Right ventricle myocardium superior (tissue), 1 donor: ENCODE measurements at places on chromosomes 4 and X.

- DNase-seq = no peak
These were observed 48.3 kb upstream of the CD99 start for GRCh38 chrX:2642791-2643190.

- no peak for DNase-seq
These were observed 76.4 kb downstream of the NBDY start for GRCh38 chrX:56805399-56805798.

DNA sequence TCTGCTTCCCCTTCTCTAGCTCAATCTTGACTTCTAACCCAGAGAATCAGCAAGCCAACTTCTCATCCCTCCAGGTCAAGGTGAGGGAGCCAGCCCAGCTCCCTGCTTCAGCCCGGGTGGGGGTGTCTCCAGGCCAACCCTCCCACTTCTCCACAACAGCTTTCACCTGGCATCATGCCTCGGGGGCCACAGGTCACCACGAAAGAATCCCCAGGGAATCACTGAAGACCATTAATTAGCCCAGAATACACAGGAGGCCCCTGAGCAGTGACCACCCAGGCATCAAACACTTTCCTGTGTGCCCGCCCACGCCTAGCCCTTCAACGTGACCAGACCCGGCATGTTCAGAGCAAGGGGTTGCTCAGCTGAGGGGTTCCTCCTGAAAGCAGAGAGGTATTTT is 646.7 kb downstream of the BCOR start:
- DNase-seq = no peak

DNA sequence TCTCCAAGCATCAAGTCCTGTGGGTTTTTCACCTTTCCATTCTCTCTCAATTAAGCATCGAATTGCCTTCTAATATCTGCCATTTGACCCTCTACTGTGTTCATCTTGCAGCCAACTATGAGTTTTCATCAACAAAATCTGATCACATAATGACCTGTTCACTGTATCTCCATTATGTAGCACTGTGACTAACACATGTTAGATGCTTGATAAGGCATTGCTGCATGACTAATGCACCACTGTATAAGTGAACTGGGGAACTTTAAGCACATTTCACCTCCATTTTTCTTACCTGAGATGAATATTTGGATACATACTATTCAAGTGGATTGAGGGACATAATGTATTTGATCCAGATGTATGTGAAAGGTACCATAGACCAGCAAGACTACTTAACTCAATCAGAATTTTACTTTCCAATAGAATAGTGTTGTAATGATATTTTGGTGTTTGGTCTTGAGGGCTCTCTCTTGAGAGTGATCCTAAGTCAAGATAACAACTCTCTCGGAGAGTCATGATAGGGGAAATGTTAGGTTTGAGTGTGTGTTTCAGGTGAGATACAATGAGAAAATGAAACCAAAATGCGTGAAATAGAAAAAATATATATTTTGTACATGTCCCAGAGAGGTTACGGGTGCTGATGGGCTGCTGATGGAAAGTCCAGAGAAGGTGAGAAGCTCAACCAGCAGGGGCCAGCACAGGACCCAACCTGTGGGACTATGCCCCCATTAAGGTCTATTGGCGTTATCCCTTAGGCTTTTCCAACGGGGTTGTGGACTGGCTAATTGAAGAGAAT is 60.2 kb upstream of the HS3ST1 start:
- DNase-seq = no peak

DNA sequence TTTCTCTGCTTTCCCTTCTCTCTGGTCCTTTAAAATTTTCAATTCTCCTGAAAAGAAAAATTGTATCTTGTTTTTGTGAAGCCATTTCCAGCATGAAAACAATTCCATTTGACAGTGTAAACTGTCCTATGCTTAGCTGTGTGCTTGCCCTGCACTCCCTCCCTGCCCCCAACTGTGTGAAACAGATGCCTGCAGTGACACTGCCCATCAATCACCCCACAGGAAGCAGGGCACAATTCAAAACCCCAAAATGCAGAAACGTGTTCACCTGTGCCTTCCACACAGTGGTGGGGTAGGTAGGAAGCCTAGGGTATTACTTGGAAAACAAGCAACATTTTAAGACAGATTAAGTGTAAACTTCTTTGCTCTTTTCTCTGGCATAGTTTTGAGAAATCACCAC is 6.2 kb upstream of the FHDC1 start:
- no peak for DNase-seq

DNA sequence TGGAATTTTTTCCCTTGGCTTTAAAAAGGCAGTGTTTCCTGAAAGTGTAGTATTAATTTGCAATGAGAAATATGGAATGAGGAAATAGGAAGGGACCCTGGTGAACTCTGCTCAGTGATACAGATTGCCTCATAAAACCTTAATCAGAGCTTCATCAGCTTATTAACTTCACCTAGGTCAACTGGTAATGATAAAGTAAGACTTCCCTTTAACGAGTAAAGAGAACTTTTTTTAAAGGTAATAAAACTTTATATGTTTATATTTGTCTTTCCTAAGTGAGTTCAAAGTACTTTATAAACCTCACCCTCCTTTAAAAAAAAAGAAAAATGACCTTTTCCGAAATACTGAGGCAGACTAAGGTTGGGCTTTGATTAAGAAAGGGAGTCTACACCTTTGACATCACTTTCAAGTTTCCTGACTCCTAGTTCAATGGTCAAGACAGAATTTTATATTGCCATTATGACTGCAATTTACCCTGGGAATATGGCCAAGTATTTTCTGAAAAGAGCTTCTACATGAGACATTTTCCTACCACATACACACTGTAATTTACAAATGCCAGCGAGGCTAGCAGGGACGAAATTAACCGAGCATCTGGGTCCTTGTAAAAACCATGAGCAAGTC is 706.3 kb upstream of the TENM3 start:
- DNase-seq = no peak
